EH (cell line): ENCODE measurements at places on chromosomes 4 and X.
A peak's percentile ranks its signal among the peaks of the same experiment; 100 is the strongest.

DNA sequence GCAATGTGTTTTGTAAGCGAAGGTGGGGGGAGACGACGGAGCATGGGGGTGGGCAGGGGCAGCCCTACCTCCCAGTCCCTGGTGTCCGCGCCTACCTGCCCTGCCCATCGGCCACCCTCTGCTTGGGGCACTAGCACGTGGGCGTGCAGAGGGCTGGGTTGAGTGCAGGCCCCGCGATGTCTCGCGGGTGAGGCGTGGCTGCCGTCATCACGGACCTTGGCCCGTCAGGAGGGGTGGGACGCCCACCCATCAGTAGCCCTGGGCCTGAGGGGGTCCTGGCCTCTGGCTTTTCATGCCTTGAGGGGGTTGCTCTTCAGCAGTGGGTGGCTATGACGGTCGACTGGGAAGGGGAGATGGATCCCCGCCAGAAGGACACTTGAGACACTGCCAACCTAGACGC, 36.1 kb upstream of the GEMIN8 start:
- DNase-seq, result no peak

- no peak for DNase-seq
These were observed 168.5 kb downstream of the SOWAHB start for GRCh38 chr4:76729460-76729859.

DNA sequence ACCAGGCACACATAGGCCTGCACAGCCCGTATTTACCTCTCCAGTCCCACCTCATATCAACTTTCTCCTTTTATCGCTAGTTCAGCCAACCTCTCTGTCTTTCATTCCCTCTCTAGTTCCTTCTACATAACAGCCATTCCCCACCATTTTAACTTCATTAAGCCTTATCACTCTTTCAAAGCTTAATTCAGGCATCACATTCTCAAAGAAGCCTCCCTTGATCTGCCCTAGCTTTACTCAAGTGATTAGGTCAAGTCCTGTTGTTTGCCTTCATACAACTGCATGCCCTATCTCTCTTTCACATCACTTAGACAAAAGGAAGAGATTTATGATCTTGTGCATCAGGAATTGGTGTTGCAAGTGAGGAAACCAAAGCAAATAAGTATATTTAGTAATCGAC, 74.2 kb downstream of the ALPK1 start:
- no peak for DNase-seq

- peak; percentile 21 for DNase-seq
These were observed 290.6 kb upstream of the KLF3 start for GRCh38 chr4:38373375-38373774.

GRCh38 chrX:133722756-133723155, 262.6 kb downstream of the GPC3 start:
- DNase-seq, result no peak

DNA sequence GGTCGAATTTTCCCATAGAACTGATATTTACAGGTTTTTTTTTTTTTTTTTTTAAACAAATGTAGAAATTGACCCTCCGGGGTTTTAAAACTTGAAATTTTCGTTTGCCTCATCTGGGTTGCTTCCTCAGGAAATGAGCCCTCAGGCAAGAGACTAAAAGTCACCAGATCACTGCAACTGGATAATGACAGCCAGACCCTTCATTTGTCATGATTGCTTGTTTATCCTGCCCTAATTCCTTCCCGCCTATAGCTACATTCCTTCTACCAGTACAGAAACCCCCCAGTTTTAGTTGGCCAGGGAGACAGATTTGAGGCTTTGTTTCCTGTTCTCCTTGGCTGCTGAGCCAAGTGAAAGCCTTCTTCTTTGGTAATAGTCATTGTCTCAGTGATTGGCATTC, 44.0 kb upstream of the IGFBP7 start:
- DNase-seq, result peak; percentile 91

DNA sequence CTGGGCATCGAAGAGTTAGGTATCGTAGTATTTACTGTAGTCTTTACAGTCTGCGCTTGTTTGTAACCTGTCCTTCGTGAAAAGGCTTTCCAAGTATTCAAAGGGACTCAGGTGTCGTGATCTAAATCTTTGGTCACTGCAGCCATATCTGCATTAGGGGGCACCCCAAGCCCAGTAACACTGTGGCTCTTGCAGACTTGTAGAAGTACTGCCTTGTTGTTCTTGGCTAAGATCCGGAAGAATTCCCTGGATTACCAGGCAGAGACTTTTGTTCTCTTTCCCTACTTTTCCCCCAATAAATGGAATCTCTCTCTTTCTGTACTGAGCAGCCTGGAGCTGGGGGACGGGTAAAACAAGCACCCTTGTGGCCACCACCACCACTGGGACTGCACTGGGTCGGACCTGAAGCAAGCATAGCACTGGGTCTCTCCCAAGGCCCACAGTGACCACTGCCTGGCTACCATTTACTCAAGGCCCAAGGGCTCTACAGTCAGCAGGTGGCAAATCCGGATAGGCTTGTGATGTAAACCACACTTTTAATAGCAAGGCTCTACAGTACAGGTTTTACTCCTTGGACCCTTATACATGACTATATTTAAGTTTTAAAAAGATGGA, 12.0 kb downstream of the CXorf58 start:
- DNase-seq, result peak; percentile 13

GRCh38 chrX:132467026-132467425, 21.8 kb downstream of the MBNL3 start:
- peak; percentile 32 for DNase-seq

GRCh38 chr4:40256329-40256728, 59.5 kb downstream of the RHOH start:
- DNase-seq, result no peak

DNA sequence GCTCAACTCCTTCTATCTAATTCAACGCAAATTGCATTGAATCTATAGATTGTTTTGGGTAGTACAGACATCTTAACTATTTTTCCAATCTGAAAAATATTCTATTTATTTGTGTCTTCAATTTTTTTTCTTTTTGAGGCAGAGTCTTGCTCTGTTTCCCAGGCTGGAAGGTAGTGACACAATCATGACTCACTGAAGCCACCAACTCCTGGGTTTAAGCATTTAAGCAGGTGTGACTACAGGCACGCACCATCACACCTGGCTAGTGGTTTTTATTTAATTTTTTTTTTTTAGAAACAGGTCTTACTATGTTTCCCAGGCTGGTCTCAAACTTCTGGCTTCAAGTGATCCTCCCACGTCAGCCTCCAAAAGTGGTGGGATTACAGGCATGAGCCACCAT, 98.3 kb downstream of the GK start:
- DNase-seq, result no peak
